ENCODE measurements at places on chromosomes 6 and 20.

DNA sequence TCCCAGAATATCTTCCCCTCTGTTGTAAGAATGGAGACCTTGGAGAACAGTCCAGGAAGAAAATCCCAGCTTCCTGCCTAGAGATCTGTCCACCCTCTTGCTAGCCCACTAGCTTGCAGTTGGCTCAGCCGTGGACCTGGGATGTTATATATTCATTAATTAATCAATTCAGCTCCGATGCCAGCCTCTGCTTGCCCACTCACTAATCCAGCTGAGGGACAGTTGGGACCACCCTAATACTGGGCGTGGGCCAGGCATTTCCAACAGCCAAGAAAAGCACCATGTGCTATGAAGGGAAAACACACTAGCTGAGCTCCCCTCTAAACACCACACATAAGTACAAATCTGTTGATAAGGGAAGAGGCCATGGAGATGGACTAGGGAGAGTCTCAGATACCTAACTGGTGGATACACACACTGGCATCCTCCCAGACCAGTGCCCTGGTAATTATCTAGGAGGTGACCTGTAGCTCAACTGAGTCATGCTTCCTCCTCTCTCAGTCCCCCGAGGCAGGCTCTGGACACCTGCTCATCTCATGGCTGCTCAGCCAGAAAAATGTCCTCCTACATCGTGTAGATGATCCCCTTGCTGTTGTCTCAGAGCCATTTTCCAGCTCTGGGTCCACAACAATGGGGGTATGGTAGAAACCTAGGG lies 78.9 kb downstream of the ANKRD60 start:
- DNase-seq = no peak

- no peak for DNase-seq
These were observed 1.7 kb upstream of the RIPOR3 start for GRCh38 chr20:50693001-50693400.

- no peak for DNase-seq
These were observed 7.6 kb upstream of the ADGRF4 start for GRCh38 chr6:47690791-47691190.

GRCh38 chr6:169638915-169639314 lies 62.9 kb downstream of the WDR27 start:
- no peak for DNase-seq

- DNase-seq = no peak
These were observed 26.2 kb upstream of the PNPLA1 start for GRCh38 chr6:36243562-36244212.

GRCh38 chr6:40640599-40641227 lies 53.5 kb upstream of the LRFN2 start:
- DNase-seq = no peak

DNA sequence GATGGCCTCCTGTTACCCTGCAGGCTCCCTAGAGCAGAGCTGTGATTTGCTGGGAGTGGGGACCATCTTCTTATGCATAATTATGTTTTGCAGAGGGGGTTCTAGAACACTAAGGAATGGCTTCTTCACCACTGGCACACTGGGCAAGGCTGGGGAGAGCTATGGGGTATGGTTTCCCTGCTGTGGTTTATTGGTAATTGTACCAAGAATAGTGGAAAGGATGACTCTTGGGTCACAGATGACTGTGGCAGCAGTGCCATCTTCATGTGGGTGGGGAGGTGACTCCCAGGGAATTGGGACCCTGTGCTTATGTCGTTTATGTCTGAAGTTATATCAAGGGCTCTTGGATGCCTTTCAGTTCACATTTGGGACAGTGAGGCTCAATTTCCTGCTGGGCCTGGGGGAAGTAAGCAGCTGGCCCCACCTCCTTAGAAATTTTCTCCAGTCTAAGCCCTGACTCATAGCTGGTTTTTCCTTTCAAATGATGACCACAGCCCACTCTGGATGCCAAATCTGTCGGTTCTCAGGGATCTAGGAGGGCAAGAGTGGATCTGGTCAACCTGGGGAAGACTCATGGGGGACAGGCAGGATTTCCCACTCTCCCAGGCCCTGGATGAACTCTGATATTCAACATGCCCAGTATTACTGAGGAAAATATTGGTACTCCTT lies 230.8 kb downstream of the LRFN2 start:
- no peak for DNase-seq

DNA sequence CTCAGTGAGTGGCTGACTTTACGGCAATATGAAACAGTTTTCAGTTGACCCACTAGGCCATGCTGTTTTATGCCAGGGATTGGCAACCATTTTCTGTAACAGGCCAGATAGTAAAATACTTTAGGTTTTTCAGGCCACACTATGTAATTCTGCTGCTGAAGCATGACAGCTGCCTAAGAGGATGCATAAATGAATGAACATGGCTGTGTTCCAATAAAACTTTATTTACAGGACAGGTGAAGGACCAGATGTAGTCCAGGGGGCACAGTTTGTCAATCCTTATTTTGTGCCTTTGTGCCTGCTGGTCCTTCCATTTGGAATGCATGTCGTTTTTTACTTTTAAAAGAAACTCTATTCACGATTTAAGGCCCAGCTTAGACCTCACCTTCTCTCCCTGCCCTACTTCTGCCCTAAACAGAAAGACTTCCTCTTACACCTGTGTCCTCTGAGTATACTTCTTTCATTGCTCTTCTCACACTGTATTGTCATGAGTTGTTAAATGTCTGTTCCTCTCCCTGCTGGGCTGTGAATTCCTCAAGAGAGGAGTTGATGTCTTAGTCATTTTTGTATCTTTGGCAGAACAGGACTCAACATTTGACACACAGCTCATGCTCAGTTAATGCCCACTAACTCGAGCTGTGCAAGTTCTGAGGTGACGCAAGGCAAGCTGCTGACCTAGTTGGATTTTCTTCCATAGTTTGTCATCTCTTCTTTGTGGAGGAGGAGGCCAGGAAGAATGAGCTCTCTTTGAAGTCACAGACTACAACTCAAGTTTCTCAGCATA lies 90.1 kb upstream of the MAP7 start:
- DNase-seq = no peak

DNA sequence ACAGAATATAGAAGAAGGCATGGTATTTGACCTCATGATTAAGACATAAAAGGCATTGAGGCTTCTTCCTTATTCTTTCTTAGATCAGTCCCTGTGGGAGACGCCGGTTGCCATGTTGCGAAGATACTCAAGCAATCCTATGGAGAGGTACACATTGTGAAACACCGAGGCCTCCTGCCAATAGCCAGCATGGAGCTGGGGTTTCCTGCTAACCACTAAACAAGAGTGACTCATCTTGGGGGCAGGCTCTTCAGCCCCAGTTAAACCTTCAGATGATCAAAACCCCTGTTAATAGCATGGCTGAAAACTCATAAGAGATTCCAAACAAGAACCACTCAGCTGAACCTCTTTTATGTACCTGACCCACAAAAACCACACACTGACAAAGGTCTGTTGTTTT lies 478.8 kb downstream of the CD83 start:
- no peak for DNase-seq
